ENCODE measurements at places on chromosomes 4 and X.

DNA sequence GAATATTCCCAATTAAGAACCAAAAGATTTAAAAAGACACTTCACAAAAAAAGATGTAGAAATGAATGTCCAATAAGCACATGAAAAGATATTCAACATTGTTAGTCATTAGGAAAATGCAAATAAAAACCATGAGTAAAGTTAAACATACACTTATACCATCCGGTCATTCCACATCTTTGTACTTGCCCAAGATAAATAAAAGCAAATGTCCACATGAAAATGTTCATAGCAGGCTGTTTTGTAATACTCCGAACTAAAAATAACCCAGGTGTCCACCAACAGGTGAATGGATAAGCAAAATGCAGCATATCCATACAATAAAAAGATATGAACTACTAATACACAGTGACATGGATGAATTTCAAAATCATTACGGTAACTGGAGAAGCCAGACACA is 28.6 kb upstream of the ZCCHC4 start:
- DNase-seq = no peak

DNA sequence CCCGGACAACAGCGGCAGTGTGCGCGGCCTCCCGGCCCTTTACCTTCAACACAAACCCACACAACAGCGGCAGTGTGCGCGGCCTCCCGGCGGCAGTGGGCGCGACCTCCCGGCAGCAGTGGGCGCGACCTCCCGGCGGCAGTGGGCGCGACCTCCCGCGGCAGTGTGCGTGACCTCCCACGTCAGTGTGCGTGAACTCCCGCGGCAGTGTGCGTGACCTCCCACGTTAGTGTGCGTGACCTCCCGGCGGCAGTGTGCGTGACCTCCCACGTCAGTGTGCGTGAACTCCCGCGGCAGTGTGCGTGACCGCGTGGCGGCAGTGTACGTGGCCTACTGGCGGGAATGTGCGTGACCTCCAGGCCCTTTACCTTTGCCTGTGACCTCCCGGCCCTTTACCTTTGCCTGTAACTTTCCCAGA is 576.6 kb upstream of the FRG1 start:
- no peak for DNase-seq

DNA sequence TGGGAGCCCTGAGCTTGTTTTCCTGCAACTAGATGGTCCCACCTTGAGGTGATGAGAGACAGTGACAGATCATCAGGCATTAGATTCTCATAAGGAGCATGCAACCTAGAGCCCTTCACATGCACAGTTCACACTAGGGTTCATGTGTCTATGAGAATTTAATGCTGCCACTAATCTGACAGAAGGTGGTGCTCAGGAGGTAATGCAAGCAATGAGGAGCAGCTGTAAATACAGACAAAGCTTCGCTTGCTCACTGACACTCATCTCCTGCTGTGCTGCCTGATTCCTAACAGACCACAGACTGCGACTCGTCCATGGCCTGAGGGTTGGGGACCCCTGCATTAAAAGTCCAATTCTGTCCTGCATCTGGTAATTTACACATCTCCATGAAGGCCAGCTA is 141.6 kb downstream of the KCNIP4 start:
- no peak for DNase-seq

- DNase-seq = no peak
Measured at GRCh38 chrX:20595928-20596575, 329.3 kb upstream of the RPS6KA3 start.

DNA sequence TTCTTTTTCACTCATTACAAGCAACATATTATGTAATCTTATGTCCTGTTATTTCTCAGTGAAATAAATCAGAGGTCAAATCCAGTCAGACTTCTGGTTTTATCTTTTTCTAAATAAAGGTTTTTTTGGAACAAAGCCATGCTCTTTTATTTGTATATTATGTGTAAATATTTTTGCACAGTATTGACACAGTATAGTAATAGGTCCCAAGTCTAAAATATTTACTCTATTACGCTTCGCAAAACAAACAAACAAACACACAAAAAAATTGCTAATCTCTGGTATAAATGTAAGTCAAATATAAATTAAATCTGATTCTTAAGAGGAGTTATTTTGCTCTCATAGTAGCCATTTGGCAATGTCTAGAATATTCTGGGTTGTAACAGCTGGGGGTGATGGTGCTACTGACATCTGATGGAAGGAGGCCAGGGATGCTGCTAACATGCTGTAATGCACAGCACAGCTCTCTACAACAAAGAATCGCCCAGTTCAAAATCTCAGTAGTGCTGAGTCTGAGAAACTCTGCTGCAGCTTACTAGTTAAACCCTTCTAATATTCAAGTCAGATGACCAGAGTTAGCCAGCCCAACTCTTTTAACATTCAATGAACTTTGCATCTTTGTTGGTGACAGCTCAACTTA is 602.1 kb downstream of the RAB28 start:
- DNase-seq = peak; percentile 32

DNA sequence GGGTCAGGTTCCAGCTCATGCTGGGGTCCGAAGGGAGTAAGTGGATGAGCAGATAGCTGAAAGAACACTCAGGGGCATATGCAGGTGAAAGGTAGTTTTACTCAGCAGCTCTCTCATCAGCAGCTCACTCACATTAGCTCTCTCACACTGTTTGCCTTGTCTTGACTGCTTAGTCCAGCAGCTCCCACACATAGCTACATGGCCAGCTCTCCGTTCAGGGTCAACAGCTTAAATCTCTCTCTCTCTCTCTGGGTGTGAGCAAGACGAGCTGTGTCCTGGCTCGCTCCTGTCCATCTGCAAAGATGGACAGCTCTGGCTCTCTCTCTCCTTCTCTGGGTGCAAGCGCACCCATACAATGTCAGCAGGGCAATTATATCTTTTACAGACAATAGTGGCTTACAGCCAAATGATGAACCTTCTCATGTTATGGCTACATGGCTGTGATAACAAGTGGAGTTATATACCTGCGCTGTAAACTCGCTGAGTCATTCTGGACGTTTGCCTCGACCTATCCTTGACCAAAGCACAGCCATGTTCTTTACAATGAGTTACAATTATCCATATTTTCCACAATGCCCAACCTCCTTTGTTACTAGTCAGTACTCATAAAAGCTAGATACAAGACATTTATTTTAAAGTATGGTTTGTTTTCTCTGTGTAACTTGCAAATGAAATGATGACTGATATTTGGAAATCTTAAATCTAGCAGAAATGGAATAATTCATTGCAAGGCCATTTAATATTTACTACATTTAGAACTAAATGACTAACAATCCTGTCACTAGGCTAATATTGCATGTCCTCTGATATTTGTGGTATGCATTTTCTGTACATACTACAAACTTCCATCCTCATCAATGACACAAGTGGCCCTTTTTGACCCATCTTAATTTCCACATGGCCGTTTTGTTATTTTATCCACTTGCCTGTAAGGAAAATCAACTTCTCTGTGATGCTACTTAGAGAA is 9.3 kb downstream of the PAPSS1 start:
- no peak for DNase-seq

- no peak for DNase-seq
Measured at GRCh38 chrX:8845060-8845459, 43.9 kb upstream of the FAM9A start.

DNA sequence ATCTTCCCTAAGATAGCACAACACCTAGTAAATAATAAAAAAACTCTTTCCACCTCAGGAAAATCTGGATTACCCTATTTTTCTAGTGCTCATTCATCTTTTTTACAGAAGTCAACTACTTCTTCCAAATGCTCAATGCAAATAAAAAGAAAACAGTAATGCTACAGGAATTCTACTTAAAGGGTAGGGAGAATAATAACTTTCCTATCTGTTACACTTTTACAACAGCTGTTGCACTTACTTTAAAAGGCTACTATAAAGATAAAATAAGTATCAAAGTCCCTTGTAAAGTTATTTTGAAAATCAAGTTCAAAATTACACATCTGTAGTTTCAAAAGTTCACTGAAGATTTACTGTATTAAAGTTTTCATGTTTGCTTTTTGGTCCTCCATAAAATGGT is 37.6 kb downstream of the THOC2 start:
- DNase-seq = no peak

GRCh38 chr4:145048817-145049216 is 49.2 kb downstream of the ANAPC10 start:
- DNase-seq = no peak

DNA sequence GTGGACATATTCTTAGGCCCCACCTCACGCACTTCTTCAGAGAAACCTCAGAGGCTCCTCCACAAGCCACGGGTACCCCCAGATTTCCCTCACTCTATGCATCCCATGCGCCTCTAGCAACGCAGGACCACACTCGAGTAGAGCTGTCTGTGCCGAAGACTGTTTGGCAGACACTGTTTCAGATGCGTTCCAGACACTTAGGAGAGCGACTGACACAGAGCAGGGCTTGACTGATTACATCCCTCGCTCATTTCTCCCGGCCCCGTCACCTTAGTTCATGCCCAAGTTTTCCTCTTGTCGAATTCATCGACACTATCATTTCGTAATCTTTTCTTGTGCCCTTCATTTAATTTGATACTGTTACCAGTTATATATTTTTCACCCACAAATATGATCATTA is 15.0 kb downstream of the SORBS2 start:
- DNase-seq = no peak

GRCh38 chr4:2981256-2981819 is 18.0 kb downstream of the GRK4 start:
- no peak for DNase-seq

GRCh38 chrX:41189156-41189555 is 103.9 kb downstream of the USP9X start:
- DNase-seq = no peak

DNA sequence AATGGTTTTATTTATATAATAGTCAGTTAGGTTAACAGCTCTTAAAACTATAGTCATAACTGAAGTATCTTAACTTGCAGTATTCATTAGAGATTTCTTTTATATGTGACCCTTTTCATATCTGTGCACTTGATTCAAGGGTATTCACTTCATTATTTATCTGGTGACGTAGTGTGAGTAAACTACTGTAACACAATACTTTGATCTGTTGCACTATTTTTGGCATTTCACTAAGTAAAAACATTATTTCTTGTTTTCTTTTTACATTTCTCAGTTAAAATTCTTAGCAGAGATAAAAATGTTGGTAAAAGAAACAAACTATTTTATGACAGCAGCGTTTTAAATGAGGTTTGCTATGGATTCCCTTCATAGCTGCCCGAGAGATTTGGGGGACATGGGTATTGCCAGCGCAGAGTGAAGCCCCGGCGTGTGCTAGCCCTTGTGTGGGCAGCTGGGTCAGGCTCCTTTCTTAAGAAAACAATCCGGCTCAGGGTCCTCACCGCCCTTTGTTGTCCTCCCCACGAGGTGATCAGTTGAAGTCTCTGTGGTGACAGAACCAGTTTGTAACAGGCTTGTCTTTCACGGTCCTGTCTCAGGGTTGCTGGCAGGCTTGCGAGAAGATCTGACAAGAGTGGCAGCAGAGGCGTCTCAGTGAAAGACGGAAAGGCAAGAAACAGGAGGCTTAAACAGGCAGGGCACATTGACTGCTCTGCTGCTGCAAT is 293.4 kb downstream of the BMPR1B start:
- DNase-seq = peak; percentile 76

GRCh38 chrX:24168807-24169206 is 19.3 kb downstream of the ZFX start:
- DNase-seq = no peak

GRCh38 chrX:107565931-107566603 is 62.2 kb upstream of the PRPS1 start:
- DNase-seq = peak; percentile 64

GRCh38 chrX:8820910-8821527 is 19.8 kb upstream of the FAM9A start:
- DNase-seq = peak; percentile 22

GRCh38 chr4:154720123-154720522 is 23.7 kb upstream of the LRAT start:
- no peak for DNase-seq

DNA sequence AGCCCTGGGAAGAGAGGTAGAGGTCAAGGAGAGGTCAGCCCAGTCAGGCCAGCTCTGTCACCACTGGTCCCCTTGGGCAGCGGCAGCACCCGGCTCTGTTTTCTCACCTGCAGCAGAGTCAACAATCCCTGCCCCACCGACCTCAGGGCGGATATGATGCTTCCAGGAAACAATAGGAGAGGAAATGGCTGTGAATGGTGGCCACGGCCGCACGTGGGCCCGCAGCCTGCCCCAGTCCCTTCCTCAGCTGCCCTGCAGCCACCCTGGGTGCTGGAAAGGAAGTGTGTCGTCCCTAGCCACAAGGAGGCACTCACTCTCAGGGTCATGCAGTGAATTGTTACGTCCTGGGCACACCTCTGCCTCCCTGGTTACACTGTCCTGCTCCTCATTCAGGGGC is 92.5 kb upstream of the ENPP6 start:
- DNase-seq = no peak

- no peak for DNase-seq
Measured at GRCh38 chr4:159758061-159758460, 655.2 kb downstream of the RAPGEF2 start.

- DNase-seq = peak; percentile 61
Measured at GRCh38 chr4:126071346-126072333, 756.9 kb downstream of the FAT4 start.
